ENCODE measurements at places on chromosomes 5 and 9. TPM values are rescaled to one million over a fixed set of nuclear protein-coding genes. Genes with fewer than 3 reads are reported as not detected.

- no peak for DNase-seq
These were observed 5.6 kb upstream of the RFK start for GRCh38 chr9:76399856-76400255.

Gene C5orf52
- 3.6 TPM for total RNA-seq

Gene FAM163B
- 1.2 TPM for total RNA-seq

- no peak for DNase-seq
These were observed 16.2 kb downstream of the PRRC2B start for GRCh38 chr9:131410044-131410491.

- peak; percentile 72 for DNase-seq
These were observed 38.4 kb downstream of the LMX1B start for GRCh38 chr9:126652140-126652582.

Gene ADCY2
- total RNA-seq: 2.3 TPM

Gene XRCC4
- 5.7 TPM for total RNA-seq

DNA sequence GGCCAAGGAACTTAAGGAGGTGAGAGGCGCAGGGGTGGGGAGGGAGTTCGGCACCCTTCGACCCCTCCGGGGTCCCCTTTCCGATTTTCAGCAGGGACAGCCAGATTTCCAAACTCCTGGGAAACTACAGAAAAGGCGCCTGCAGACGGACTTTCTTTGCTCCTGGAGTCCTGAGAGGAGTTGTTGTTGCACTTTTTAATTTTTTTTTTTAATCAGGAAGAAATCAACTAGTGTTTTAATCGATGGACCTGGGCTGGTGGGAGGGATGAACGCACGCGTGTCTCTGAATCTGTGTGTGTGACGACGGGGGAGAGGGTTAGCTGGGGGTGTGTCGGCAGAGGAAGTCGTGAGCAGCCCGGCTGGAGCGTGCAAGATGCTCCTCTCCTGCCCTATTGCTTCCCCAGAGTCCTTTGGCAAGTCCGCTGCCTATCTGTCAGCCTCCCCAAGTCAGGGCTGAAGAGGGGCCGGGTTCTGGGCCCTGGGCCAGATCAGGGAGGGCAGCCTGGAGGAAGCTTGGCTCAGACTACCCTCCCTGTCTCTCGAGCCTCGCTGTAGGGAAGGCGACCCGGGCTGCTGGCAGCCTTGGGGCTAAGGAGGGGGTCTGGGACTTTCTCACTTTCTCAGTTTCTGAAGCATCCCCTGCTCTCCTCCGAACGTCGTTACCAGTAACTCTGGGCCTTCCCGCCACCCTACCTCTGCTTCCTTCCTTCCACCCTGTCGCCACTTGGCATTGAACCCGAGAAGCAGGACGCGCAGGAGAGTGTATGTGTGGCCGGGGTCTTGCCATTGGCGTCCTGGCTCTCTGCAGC is 731 bp downstream of the PRR16 start:
- DNase-seq: peak; percentile 30

Gene SNCB
- not detected for total RNA-seq

GRCh38 chr5:154220625-154221024 is 30.1 kb downstream of the GALNT10 start:
- no peak for DNase-seq

DNA sequence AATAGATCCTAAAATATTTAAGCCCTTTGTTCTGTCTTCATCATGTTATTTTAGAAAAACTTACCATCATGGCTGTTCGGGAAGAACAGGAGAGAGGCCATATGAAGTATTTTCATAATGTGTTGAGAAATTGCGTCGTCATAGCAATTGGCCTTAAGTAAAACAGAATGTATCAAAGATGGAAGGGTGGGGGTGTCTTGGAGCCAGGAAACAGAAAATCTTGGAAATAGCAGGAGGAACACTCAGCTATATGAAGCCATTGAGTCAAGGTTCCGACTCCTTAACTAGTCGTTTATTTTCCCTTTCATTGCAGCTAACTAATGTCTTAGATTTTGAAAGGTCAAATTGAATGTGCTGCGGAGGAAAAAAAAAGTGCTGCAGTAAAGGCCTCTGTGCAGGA is 1.3 kb downstream of the SPTAN1 start:
- no peak for DNase-seq

DNA sequence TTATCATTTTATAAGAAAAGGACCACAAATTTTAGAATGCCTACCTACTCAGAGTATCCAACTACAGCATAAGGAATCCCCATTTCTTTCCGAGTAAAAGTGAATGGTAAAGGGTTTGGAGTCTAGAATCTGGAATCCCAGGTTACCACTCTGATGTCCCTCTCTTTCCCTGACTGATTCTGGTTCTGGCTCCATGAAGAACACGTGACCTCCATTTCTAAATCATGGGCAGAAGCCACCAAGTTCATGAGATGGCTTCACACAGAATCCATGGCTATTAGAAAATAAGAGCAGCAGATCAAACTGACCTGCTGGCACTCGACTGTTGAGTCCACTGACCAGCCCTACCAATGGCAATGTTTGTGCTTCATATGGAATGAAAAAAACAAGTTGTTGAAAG is 40.7 kb downstream of the PFDN1 start:
- no peak for DNase-seq

GRCh38 chr5:127014573-127014972 is 15.8 kb downstream of the MARCHF3 start:
- DNase-seq: no peak

- DNase-seq: no peak
These were observed 598.0 kb upstream of the RGMB start for GRCh38 chr5:98175474-98175873.

DNA sequence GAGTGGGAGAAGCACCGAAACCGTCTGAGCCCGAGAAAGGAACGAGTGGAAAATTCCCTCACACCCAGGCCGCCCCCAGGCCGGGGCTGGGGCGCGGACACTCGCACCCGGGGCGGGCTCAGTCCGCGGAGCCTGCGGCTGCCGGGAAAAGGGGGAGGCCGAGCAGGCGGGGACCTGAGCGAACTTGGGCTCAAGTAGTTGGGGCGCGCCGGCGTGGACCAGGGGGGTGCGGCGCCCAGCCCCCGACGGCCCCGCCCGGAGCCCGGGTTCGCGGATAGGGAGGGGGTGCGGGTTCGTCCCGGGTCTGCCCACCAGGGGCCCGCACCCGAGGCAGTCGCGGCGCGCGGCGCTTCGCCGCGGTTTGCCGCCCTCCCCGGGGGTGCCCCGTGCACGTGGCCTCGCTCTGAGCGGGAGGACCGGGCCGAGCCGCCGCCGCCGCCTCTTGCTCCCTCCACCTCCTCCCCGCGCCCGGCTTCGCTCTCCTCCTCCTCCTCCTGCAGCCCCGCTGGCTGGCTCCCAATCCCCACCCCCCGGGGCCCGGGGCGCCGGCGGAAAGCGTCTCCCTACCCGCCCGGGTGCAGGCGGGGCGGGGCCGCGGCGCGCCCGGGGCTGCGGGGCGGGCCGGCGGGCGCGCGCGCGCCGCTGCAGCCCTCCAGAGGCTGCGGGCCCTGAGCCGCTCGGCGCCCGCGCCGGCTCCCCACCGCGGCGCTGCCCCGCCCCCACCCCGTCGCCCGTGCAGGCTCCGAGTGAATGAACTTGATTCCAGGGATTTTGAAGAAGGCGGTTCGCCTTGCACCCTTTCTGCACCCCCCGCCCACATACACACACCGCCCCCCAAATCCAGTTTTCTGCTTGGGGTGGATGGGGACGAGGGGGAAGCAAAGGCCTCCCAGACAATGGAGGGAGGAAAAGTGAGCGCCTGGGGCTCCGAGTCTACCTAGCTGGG is 1.3 kb upstream of the NFIB start:
- DNase-seq: peak; percentile 89

DNA sequence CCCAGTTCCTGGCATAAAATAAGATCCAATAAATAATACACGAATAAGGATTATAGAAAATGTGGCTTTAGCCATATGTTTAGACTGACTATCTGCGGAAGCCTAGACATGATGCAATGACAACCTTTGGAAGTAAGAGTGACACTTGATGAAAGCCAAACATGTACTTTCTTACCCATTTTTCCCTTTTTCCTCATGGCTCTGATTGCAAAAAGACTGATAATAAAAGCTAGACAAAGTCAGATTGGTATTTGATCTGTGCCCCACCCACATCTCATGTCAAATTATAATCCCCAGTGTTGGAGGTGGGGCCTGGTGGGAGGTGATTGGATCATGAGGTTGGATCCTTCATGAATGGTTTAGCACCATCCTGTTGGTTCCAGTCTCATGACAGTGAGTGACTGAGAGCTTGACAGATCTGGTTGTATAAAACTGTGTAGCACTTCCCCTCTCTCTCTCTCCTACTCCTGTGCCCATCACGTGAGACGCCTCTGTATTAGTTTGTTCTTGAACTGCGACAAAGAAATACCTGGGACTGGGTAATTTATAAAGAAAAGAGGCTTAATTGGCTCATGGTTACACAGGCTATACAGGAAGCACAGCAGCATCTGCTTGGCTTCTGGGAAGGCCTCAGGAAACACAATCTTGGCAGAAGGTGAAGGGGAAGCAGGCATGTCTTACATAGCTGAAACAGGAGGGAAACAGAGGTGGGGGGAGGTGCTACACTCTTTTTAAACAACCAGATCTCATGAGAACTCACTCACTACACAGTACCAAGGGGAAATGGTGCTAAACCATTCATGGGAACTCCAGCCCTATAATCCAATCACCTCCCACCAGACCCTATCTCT is 243.4 kb upstream of the PIK3R1 start:
- no peak for DNase-seq

DNA sequence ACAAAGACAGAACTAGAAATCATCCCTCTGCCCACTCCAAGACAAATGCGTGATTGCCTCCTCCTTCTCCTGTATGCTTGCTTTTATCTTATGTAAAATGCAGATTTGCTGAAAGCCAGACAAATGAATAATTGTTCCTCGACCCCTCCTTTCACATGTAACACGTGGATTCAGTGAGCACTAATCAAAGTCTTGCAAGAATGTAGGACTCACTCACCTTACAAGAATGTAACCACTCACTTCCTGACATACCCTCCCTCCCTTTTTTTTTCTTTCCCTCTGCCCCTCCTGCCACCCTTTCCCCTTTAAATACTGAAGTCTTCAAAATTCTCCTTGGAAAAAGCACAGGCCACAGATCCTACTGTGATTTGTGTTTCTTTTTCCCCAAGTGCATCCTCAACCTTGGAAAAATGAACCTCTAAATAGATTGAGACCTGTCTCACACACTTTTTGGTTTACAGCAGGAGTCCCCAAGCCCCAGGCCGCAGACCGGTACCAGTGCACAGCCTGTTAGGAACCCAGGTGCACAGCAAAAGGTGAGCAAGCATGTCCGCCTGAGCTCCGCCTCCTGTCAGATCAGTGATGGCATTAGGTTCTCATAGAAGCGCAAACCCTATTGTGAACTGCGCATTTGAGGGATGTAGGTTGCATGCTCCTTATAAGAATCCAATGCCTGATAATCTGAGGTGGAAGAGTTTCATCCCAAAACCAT is 29.4 kb upstream of the HSD17B3 start:
- no peak for DNase-seq

DNA sequence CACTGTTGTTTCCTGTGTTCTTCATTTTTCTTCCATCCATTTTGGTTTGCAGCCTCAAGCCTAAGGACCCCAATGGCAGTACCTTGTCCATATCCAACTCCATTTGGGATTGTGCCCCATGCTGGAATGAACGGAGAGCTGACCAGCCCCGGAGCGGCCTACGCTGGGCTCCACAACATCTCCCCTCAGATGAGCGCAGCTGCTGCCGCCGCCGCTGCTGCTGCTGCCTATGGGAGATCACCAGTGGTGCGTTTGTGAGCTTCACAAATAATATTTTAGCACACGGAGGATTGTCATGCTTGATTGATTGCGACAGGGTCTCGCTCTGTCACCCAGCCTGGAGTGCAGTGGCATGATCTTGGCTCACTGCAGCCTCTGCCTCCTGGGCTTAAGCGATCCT is 136.8 kb downstream of the TLE4 start:
- no peak for DNase-seq

Gene FBP2
- not detected for total RNA-seq

- no peak for DNase-seq
These were observed 452.1 kb downstream of the TUSC1 start for GRCh38 chr9:25225938-25226760.

- no peak for DNase-seq
These were observed 106.5 kb downstream of the BNC2 start for GRCh38 chr9:16763946-16764345.

Gene GPRIN1
- total RNA-seq: 1.7 TPM

DNA sequence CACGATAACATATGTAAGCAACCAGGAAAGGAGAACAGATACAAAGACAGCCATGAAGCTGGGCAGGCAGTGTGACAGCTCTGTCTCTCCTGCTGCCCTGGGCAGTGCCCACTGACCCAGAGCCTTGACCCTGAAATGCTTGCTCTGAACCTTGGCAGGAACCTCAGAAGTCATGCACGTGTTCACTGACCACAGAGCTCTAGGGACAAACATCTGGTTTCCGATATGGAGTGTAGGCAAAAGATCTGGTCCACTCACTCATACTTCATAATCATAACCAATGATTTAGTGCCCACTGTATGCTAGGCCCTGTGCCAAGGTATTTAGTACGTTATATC is 102.6 kb downstream of the FSTL4 start:
- no peak for DNase-seq

DNA sequence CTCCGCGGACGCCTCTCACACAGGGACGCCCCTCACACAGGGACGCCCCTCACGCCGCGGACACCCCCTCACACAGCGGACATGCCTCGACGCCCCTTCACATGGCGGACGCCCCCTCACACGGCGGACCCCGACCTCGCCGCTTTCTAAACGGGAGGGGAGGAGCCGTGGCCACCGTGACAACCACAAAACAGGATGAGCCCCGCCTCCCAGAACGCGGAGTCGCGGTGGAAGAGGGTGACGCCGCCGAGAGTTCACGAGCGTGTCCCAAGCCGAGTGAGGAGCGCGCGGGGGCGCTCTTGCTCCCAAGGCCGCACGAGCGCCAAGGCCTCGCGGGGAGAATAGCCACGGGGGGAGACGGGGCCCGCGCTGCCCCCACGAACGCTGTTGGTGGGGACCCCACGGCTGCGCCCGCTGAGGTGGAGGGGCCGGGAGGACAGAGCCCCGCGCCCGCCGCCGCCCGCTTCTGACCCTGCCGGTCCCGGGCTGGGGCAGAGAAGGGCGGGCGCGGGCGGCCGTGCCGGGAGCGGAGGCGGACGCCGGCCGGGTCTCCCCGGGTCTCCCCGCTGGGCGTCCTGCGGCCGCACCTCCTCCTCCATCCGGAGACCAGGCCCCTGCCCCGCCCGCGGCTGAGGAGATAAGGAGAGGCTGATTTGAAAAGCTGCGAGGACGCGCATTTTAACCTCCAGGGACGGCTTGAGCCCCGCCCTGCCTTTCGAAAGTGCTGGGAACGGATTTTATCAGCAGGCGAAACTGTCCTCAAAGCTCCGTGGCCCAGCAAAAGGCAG is 3.9 kb upstream of the NKD2 start:
- peak; percentile 75 for DNase-seq

Gene S100Z
- total RNA-seq: 0.31 TPM

Gene PCDHGB3
- 0.98 TPM for total RNA-seq

DNA sequence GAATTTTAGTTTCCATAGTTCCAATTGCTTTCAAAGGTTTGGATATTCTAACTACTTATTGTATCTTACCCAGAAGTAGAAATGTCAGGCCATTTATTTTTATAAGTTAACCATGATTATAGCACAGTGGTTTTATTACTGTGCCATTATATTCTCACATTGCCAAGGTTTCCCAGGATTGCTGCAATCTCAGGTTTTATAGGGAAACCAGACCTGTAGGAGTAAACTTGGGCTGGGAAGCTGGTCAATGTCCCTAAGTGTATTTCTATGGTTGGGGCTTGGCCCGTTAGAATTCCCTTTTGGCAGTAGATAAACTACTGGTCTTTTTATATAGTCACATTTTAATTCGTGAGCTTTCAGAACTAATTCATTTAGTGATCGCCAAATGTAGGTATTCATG is 396.6 kb upstream of the KCNN2 start:
- no peak for DNase-seq

Gene IFNK
- not detected for total RNA-seq

Gene COL23A1
- 0.73 TPM for total RNA-seq

GRCh38 chr9:134544388-134545214 is 97.0 kb upstream of the COL5A1 start:
- no peak for DNase-seq
